Activated T-cell treated with anti-CD3 and anti-CD28 coated beads for 48 hours (primary cell): ENCODE measurements at places on chromosomes 2 and 18.
A peak's percentile ranks its signal among the peaks of the same experiment; 100 is the strongest.

- no peak for DNase-seq
Observed at GRCh38 chr2:106561356-106561755, 74.2 kb downstream of the CD8B2 start.

- no peak for DNase-seq
Observed at GRCh38 chr18:76691800-76692199, 130.6 kb upstream of the ZNF236 start.

DNA sequence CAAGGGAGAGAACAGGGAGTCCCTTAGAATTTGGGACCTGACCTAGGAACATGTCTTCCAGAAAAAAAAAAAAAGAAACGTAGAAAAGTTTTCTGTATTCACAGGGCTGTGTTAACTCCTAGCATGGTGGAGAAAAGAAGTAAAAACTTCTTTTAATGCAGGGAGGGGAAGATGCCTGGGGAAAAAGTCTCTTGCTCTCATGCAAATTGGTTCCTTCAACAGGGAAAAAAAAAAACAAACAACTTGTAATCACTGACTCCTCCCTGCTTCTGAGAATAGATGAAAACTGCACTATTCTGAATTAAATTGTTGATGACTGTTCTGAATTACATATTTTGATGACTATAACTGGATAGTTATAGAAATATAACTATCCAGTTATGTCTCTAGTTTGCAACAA, 933.2 kb downstream of the TRIB2 start:
- no peak for DNase-seq

GRCh38 chr18:48813321-48813720, 137.4 kb downstream of the SMAD7 start:
- DNase-seq, result no peak

GRCh38 chr2:9967053-9967775, 15.7 kb downstream of the GRHL1 start:
- no peak for DNase-seq

GRCh38 chr2:131425231-131425941, 50.5 kb upstream of the TUBA3D start:
- DNase-seq, result peak; percentile 11

DNA sequence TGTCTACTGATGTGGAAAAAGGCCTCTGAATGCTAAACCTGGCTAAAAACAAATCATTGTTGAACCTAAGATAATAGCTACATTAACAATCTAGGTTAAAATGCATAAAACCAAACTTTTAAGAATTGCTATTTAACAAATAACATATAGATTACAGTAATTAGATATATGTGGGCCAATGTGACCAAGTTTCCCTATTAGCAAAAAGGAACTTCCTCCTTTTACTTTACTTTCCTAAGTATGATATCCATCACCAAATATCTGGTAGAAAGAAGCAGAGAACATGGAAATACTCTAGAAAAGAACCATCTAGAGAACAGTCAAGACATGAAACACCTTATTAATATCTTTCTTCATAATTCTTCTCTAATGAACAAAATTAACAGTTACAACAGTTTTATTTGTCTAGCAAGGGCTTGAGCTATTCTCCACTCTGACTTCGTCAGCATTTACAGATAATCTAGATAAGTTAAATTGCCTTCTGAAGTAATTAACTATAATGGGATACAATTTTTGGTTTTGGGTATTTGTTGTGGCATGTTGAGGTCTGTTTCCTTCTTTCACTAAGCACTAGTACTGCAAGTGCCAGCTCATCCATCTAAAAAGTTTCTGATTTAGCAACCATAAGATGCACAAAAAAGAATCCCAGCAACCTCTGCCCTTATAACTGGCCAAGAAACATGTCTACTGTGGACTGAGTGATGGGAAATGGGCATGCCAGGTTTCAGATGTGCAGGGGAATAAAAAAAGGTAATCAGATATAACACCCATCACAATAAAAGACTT, 53.3 kb downstream of the MEMO1 start:
- DNase-seq, result no peak

DNA sequence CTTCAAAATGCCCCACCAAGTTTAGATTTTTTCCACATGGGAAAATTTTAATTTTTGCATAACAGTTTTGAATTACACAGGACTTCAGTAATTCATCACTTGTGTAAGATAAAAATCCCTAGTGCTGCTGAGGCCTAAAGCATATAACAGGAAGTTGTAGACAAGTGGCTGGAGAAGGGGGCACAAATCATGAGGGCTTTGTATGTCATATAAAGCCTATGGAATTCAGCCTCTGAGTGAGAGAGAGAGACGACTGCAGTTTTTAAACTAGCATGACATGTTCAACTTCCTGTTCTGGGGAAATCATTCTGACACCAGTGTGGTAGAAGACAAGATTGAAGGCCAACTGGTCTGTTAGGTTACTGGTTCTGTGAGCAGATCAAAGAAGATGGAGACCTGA, 187.3 kb upstream of the CHST9 start:
- DNase-seq, result no peak

DNA sequence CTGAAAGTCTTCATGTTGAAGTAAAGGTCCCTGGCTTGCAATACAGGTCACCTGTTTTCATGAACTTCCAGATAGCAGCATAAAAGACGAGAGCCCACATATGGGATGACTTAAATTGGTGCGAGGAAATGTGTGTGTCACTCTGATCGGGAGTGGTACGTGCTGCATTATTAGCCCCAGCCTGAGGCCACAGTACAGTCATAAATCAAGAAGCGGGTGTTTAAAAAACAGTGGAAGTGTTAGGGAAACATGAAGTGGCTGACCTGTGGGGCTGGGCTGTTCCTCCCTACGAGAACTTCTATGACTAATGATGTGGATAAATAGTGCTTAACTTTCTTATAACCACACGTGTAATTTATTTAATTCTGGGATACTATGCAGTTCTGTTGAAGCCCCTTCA, 24.4 kb downstream of the RDH14 start:
- DNase-seq, result no peak

- no peak for DNase-seq
Observed at GRCh38 chr18:67475673-67476072, 40.8 kb downstream of the DSEL start.

GRCh38 chr2:1515986-1516797, 102.9 kb downstream of the TPO start:
- DNase-seq, result no peak

GRCh38 chr2:197883354-197884032, 79.1 kb downstream of the PLCL1 start:
- no peak for DNase-seq

DNA sequence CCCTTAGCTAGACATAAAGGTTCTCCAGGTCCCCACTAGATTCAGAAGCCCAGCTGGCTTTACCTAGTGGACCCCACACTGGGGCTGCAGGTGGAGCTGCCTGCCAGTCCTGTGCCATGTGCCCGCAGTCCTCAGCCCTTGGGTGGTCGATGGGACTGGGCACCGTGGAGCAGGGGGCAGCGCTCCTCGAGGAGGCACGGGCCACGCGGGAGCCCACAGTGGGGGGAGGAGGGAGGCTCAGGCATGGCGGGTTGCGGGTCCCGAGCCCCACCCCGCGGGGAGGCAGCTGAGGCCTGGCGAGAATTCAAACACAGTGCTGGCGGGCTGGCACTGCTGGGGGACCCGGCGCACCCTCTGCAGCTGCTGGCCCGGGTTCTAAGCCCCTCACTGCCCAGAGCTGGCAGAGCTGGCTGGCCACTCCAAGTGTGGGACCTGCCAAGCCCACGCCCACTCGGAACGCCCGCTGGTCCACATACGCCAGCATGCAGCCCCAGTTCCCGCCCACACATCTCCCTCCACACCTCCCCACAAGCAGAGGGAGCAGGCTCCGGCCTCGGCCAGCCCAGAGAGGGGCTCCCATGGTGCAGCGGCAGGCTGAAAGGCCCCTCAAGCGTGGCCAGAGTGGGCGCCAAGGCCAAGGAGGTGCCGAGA, 119.7 kb upstream of the NRXN1 start:
- no peak for DNase-seq

- no peak for DNase-seq
Observed at GRCh38 chr2:31335921-31336585, 78.5 kb downstream of the XDH start.

GRCh38 chr18:35139517-35139916, 98.3 kb downstream of the MAPRE2 start:
- no peak for DNase-seq

DNA sequence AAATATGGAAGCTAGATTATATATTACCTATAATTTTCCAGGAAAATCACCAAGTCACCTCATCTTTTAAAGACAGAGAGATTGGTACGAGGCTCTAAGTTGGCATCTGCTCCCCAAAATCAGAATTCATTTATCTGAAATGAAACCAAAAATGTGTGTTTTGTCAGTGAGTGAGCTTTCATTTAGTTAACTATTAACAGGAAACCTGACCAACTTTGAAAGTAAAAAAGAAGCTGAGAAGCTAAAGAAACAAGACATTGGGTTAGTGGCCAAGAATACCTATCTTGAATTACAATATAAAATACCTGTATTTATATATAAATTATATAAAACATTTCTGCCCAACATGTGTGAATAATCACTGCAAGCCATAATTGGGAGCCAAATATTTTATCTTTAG, 1.9 kb downstream of the MPPE1 start:
- no peak for DNase-seq

- DNase-seq, result no peak
Observed at GRCh38 chr2:212495046-212495445, 43.6 kb downstream of the ERBB4 start.

DNA sequence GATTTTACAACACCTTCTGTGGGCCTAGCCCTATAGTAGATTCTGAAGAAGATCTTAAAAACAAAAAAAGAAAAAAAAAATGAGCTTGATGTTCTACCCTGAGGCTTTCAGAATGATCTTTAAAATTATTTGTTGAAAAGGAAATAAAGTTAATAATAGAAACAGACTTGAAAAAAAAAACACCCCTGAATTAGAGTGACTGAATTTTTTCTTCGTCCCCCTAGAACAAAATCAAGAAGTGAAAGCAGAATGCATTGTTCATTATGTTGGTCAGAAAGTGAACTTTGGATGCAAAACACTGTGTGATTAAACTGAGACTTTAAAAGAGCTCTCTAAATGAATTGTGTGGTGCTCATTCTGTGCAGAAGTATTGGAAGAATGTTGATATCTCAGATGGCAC, 1384.4 kb upstream of the PIK3C3 start:
- no peak for DNase-seq

GRCh38 chr2:121670181-121670580, 20.9 kb upstream of the CLASP1 start:
- no peak for DNase-seq

- DNase-seq, result no peak
Observed at GRCh38 chr18:59516356-59517155, 157.5 kb upstream of the LMAN1 start.

GRCh38 chr2:168992591-168993349, 38.4 kb downstream of the ABCB11 start:
- DNase-seq, result no peak

DNA sequence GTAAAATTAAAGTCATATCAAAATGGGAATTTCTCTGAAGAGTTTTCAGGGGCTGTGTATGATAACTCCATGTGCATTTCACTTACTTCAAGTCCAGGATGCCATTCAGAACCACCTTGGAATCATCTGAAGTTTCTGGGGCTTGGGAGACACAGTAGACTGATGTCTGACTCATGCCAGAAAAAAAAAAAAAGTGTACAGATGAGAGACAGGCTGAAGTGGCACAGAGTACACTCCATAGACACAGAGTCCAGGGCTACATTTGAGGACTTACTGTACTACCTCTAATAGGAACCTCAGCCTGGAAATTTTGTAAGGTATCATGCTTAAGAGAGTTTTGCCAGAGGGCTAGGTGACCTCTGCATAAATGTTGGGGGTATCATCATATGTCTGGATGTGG, 92.0 kb downstream of the SS18 start:
- no peak for DNase-seq

DNA sequence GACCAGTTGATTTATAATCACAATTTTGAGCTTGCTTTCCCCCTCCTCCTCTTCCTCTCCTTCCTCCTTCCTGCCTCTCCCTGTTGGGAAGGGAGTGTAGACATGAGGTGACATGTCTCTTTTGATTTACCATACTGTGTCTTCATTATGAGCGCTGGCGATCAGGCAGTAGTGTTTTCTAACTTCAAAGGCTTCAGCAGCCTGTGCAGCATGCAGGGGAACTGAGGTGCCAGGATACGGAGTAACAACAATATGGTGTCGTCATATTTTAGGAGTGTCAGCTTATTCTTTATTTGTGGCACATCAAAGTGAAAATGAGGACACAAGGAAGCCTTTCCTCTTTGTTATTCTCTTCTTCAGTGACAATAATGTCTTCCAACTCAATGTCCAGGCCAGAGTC, 864.2 kb downstream of the SLC4A3 start:
- no peak for DNase-seq

DNA sequence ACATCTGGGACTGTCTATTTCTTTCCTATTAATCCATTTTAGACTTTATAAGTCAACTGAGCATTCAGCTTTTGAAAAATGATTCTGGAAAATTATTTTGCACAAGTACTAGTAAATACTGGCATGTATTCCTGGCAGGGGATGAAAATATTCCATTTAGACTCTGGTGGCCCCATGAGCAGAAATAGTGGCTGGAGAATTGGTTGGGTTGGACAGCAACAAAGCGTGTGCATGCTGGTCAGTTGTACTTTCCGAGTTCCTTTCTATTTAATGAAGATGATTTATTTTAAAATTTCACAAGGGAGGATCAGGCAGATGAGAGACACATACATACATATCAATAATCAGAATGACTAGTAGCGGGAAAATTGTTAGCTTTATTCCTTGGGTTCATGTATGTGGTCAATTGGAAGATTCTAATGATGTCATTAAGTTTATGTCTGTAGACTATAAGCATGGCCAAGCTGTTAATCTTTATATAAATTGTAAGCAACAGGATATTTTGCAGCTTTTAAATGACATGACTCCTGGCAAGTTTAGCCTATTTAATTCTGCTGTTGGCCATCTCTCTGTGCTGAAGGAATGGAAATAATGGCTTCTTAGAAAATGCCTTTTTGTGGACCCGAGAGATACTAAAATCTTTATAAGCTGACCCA, 541.6 kb downstream of the SLC4A3 start:
- no peak for DNase-seq

- DNase-seq, result no peak
Observed at GRCh38 chr2:158204741-158205165, 103.1 kb downstream of the UPP2 start.

- DNase-seq, result no peak
Observed at GRCh38 chr18:57743008-57743407, 60.1 kb downstream of the ATP8B1 start.

DNA sequence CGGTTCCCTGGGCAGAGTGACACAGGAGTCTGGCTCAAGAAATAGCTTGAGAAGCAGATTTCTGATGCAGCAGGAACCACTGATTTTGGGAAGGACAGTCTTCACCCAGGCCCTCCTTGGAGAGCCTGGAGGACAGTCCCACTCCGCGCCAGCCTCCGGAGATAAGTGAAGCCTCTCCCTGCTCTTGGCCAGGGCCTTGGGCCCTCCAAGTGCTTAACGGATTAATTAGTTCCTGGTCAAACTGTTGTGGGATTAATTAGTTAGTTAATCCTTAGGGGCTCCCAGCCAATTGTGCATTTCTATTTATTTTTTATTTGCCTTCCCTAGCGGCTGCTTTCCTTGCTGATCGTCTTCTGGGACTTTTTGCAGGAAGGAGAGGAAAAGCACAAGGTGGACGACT, 19.6 kb downstream of the CPLX4 start:
- no peak for DNase-seq
